ENCODE measurements at places on chromosomes 11 and 22.
A peak's percentile ranks its signal among the peaks of the same experiment; 100 is the strongest.

DNA sequence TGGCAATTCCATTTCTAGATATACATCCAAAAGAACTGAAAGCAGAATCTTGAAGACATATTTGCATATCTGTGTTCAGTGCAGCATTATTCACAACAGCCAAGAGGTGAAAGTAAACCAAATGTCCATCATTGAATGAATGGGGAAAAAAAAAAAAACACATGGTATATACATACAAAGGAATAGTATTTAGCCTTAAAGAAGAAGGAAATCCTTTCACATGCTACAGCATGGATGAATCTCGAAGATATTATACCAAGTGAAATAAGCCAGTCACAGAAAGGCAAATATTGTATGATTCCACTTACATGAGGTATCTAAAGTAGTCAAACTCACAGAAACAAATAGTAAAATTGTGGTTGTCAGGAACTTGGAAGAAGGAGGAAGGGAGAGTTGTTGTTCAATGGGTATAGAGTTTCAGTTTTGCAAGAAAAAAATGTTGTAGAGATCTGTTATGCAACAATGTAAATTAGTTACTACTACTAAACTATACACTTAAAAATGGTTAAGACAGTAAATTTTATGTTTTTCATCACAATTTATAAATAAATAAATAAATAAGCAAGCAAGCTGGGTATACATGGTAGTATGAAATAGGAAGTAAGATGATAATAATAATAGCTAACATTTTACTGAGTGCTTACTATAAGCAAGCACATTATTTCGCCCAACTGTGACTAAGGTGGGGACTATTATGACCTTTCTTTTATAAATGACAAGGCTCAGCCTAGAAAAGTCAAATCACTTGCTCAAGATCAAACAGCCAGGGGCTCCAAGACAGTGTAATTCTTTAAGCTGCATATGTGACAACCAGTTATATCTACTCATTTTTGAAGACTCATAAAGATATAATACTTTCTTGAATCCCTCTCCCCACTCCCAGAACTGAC, 50.0 kb downstream of the FAM168A start:
- no peak for DNase-seq

GRCh38 chr11:74485868-74486267, 7.7 kb downstream of the LIPT2 start:
- DNase-seq = no peak

DNA sequence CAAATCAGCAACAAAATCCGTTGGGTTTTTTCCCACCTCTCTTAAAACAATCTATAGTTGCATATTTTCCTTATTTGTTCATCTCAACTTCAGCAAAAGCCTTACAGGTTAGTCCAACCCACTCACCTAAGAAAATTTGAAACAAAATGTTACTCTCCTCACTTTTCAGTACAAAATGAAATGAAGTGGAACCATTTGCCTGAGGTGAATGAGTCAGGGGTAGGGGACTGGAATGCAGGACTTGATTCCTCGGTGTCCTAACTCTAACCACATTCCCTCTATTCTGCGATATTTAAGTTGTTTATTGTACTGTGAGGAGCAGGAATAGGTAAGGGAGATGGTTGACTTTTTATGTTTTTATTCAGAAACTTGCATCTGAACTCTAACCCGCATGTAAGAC, 16.4 kb downstream of the ATP5MG start:
- no peak for DNase-seq

GRCh38 chr11:109993786-109994185, 99.4 kb upstream of the ZC3H12C start:
- no peak for DNase-seq

- no peak for DNase-seq
These were observed 82.2 kb upstream of the AKIP1 start for GRCh38 chr11:8828580-8829361.

DNA sequence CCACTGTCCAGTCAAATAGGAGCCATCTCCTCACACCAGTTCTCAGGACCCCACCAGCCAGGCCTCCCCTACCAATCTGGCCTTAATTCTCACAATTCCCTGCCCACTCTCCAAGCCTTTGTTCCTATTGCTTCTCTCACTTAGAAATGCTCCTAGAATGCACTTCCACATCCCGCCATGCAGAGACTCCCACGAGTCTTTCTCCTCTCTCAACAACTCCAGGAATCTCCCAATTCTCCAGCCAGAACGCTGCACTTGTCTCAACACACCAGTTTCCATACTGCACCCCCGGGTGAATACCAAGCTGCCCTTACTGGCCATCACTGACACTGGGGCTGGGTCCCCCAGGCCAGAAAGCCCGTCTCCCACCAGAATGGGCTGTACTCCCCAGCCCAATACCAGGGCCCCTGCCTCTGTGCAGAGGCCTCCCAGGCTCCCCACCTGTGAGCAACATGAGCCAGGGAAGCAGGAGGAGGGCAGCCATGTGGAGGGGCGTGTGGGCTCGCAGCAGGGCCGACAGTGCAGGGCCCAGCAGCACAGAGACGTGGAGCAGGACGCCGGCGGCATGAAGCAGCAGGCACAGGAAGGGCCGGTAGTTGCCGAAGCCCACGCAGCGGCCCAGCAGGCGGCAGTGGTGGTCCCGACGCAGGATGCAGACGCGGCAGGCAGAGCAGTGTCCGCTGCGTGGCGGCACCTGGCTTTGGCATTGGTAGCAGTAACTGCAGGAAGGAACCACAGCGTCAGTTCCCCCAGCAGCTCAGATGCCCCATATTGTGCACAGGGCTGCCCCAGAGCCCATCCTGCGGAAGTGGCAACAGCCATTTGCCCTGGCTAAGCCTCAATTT, 2.4 kb downstream of the ZDHHC24 start:
- peak; percentile 9 for DNase-seq

DNA sequence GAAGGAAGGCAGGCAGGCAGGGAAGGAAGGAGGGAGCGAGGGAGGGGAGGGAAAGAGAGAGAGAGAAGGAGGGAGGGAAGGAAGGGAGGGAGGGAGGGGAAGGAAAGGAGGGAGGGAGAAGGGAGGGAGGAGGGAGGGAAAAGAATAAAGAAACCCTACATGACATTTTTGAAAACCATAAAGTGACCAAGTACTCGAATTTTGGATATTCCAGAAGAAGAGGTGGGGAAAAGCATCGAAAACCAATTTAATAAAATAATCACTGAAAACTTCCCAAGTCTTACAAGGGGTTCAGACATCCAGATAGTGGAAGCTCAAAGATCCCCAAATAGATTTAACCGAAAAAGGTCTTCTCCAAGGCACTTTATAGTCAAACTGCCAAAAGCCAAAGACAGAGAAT, 11.7 kb downstream of the GDPD4 start:
- no peak for DNase-seq

DNA sequence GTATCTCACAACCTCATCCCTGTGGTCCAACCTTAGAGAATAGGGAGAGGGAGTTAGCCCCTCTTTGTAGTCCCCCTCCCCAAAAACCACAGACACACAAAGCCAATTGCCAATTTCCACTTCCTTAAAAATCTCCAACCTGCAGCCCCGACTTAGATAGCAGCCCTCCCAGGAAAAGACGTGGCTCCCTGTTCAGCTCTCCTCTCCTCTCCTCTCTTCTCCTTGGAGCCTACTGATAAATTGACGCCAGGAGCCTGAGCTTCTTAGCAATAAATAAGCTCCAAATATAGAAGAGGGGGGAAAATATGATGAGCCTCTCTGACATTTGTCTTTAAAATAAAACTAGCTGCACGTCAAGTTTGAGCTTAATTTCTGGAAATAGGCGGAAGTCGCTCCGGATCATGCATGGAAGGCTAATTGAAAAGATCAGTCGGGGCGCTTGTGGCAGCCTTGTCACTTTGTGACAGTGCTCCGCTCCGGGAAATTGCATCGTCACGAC, 7.3 kb downstream of the PAX6 start:
- no peak for DNase-seq

- no peak for DNase-seq
These were observed 349.7 kb downstream of the BUD13 start for GRCh38 chr11:116422956-116423600.

DNA sequence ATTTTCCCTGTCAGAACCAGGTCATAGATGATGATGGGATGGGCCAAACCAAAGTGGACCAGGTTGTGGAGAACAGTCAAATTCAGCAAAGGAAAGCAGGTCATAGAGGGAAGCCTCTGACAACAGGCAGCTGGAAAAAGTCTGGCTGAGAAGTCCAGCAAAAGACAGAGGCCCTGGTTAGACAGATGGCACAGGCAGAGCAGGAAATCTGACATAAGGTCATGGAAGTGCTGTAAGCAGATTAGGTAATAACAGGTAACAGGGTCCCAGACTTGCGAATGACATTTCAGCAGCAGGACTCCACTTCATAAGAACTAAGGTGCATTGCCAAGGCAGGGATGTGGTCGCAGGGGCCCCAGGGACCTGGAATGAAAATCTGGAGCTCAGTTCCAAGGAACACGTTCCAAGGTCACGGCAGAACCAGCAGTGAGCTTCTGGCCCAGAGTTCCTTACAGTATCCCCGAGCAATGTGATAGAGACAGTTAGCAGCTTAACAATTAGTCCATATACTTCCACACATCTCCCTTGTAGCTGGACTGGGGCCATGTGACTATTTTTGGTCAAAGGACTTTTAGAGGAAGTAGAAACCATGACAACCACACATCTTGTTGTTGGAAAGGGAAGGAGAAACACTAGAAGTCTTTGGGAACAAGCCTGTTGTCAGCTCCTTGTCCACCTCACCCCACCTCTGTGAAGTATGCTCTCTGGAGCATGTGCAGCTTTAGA, 75.4 kb downstream of the ME3 start:
- no peak for DNase-seq

DNA sequence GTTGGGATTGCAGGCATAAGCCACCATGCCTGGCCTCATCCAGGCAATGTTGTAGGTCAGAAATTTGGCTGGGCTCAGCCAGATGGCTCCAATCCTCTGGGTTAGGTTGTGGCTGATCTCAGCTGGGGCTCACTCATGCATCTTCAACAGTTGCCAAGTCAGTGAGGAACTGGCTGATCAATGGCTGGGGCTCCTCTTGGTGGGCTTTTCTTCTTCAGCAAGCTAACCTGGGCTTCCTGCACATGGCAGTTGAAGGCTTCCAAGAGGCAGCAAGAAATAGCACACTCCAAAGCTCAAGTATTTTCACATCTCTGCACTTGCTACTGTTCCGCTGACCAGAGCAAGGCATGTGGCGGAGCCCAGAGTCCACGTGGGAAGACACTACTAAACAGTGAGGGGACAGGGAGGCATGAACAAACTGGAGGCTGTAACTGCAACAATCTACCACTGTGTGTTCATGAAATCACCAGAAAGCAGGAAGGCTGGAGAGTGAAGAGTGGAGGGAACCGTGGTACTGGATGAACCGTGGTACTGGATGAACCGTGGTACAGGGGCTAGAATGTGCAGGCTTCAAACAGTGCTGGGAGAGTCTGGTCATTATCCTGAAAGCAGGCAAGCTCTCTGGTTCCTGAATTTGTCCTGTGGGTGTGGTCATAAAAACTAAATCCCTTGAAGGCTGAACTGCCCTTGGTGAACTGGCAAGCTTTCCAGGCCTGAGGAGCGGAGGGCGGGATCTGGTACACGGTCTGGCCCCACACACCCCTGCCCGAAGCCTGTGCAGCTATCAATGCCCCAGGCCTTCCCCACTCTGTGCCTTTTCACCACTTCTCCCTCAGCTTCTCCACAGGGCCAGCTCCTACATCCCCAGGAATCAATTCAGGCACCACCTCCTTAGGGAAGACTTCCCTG, 20.2 kb downstream of the CHST1 start:
- DNase-seq = no peak

DNA sequence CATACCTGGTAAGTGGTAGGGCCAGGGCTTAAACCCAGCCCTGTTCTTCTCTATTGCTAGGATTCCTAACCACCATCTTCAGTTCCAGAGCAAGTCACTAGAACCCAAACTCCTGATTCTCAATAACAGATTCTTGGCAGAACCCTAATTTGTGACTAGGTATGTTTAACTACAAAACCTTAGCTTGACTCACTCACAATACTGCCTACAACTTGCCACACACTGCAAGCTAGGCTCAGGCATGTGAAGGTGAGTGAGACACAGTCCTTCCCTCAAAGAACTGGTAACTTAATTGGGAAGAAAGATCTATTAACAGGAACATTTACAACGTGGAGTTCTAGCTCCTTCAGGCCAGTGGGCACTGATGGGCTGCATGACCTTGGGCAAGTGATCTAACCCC, 14.5 kb upstream of the AMOTL1 start:
- DNase-seq = no peak

GRCh38 chr11:109222761-109223160, 199.2 kb upstream of the C11orf87 start:
- no peak for DNase-seq

GRCh38 chr11:76688146-76688545, 17.6 kb upstream of the LRRC32 start:
- no peak for DNase-seq

GRCh38 chr11:113670831-113671215, 35.3 kb downstream of the TMPRSS5 start:
- DNase-seq = no peak

DNA sequence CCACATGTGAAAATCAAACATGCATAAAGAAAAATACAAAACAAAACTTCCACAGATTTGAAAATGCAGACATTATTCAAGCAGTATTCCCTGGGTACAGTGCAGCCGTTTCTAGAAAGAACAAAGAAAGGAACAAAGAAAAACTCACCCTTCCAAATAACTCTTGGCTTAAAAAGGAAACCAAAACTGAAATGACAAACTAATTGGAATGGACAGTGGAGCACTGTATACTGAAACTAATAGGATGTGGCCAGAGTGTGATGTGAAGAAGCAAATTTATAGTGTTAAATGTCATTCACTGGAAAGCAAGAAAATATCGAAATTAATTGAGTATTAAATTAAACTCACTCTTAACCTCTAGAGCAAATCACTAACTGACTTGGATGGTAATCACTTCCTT, 55.4 kb downstream of the QSER1 start:
- DNase-seq = no peak

DNA sequence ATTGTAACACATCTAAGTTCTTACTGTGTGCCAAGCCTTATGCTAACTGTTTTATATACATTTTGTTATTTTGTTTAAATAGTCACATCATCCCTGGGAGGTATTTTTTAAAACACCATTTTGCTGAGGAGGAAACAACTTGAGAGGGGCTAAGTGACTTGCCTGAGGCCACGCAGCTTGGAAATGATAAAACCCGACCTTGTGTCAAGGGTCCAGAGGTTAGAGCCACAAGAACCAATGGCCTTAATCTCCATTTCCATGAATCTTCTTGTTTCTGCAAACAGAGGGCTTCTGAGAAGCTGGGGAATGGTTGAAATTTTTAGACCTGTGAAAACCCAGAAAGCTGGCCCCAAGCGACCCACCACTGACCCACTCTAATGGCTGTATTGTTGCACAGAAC, 16.7 kb downstream of the ABTB2 start:
- no peak for DNase-seq

DNA sequence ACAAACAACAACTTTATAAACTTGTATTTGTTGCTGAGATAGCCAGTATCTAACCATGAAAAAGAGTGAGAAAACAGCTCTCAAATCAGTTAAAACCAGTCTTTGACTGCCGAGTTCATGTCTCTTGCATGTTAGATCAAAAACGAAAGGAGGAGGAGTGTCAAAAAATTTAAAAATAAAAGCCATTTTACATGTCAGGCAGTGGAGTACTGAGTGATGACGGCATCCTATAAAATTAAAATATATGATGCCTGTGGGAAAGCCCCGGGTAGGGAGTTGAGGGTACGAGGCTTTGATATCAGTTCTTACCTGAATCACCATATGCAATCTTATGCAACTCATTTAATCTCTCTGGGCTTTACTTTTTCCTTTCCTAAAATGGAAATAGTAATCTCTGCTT, 117.3 kb downstream of the ETS1 start:
- DNase-seq = no peak

All from activated T-cell treated with anti-CD3 and anti-CD28 coated beads for 4 hours (primary cell).